ENCODE measurements at places on chromosomes 1 and 21.

DNA sequence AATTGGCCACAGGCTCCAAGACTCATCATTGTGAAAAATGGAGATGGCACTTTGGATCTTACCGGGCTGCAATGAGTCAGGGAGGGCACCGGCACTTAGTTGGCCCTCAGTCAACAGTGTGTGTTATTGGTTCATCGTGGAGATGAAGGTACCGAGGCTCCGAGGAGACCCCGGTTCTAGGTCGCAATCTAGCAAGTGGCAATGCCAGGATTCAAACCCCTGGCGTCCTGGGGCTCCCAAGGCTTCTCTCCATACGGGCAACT is 49.0 kb upstream of the ACOT11 start:
- DNase-seq: no peak

DNA sequence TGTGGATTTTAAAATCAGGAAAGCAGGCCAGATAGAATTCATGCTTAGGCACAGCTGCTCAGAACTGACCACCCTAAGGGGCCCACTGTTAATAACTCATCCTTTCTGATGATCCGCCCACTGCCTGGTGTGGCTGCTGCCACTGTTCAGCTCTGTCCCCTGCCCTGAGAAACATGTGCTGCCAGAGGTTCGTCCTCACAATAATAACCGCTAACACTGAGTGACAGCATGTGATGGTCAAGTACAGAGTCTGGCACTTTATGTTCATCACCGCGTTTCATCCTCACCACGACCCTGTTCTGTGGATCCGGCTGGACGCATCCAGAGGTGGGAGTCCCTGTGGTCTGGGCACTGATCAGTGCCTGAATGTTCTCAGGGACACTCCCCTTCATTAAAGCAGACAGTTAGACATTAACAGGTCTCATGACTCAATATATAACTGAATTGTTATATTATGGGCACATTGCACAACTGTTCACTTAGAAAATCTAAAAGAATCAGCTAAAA is 108.6 kb downstream of the SIM2 start:
- no peak for DNase-seq

DNA sequence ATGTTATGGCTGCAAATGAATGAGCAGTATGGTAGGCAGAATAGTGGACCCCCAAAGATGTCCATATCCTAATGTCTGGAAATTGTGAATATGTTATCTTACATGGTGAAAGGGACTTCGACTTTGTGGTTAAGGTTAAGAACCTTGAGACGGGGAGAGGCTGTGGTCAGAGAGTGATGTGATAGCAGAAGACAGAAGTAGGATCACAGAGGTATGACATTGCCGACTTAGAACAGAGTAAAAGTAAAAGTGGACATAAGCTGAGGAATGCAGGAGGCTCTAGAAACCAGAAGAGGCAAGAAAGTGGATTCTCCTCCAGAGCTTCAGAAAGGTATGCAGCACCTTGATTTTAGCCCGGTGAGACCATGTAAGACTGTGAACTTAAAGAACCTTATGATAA is 74.6 kb downstream of the CTH start:
- DNase-seq: no peak

DNA sequence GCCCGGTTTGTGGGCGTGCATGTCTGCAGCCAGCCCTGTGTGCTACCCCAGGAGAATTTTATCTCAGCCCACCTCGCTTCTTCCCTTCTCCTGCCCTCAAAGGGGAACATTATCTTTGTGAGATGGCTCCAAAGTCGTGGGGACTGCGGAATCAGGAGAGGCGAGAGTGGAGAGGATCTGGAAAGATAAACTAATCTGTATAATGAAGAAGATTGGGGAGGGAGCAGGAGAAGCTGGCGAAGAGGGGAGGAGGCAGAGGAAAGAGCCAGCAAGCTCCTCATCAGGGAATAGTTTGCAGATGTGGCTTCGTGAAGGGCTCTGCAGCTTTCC is 310.3 kb downstream of the MATN1 start:
- DNase-seq: no peak

DNA sequence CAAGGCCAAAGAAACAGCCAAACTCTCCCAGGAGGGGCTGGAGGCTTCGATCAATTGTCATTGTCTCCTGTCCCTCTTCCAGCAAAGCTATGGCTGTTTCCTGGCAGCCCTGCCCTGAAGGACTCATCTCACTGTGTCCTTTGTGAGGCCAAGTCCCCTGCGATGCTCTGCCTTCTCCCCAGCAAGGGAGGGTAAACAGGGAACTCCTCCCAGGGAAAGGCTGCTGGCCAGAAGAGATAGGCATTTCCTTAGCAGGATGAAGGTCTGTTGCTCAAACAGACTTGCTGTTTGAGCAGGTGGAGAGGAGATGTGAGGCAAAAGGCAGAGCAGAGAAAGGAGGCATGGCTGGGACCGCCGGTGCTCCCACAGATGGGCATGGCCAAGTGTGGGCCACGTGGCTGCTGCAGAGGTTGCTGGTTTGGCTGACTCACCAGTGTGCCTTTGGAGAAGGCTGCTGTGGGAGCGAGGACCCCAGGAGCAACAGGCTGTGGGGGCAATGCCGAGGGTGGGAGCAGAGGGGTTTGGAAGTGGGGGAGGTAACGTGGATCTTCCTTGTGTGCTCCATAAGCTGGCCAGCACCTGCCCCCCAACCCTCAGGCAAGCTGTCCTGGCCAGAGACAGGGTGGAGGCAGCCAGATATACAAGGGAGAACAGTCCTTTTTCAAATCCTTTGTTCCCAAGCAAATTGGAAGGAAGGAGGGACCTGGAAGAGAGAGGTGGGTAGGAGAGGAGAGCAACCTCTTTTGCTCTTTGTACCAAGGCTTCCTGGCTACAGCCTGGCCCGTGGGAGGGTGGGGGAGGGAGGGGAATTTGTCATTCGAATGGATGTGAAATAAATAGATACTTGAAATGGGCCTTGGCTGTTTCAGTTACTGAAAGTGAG is 449.8 kb downstream of the SIPA1L2 start:
- no peak for DNase-seq

DNA sequence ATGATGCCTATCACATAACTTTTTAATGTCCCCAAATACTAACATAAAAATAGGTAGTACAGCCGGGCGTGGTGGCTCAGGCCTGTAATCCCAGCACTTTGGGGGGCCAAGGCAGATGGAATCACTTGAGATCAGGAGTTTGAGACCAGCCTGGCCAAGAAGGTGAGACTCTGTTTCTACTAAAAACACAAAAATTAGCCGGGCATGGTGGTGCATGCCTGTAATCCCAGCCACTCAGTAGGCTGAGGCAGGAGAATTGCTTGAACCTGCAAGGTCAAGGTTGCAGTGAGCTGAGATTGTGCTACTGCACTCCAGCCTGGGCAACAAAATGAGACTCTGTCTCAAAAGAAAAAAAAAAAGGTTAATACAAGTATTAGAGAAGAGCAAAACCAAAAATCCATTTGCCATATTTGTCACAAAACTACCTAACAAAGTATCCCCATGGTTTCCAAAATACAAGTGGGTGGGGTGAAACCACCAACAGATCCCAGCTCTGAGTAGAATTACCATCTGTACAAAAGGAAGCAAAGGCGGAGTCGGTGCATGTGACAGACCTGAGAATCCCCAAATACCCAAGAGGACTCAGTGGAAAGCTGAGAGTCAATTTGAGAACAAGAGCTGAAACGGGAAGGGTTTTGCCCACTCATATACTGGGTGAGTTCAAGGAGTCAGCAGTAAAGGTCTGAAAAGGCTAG is 113.2 kb downstream of the TOMM20 start:
- DNase-seq: no peak

- no peak for DNase-seq
Measured at GRCh38 chr1:57165546-57165945, 199.7 kb upstream of the C8B start.

GRCh38 chr1:43961692-43962091 is 8.1 kb upstream of the DPH2 start:
- DNase-seq: no peak

- no peak for DNase-seq
Measured at GRCh38 chr1:168112673-168113305, 23.9 kb downstream of the GPR161 start.

DNA sequence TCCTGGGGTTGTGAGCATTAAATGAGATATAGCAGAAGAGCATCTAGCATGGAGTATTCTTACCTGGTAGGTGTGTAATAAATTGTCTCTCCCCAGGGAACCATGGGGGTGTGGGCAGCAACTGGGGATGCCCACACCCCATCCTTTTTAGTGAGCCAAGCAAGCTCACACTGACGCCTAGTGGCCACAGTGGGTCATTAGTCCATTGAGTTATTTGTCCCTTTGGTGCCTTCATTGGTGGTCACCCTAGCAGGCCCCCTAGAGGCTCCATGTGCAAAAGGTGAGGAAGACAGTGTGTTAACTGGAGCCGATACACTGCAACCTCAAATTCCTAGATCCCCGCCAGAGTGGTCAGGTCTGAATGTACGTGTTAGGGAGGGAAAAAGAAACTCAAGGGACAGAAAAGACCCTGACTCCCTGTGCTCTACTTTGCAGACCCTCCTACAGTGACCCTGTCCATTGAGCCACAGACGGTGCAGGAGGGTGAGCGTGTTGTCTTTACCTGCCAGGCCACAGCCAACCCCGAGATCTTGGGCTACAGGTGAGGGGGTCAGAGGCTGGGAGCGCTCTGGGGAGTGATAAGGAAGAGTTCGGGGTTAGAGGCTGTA is 93.3 kb upstream of the CD1D start:
- DNase-seq: no peak

GRCh38 chr1:2638466-2639115 is 5.8 kb upstream of the MMEL1 start:
- no peak for DNase-seq

DNA sequence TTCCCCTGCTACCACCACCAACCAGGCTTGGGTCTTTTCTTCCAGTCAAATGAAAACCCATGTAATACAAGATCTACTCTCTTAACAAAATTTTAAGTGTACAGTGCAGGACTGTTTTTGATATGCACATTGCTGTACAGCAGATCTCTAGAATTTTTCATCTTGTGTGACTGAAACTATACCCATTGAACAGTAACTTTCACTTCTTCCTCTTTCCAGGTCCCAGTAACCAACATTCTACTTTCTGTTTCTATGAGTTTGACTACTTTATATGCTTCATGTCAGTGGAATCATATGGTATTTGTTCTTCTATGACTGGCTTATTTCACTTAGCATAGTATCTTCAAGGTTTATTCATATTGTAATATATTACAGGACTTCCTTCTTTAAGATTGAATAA is 45.3 kb upstream of the PLPPR4 start:
- no peak for DNase-seq

DNA sequence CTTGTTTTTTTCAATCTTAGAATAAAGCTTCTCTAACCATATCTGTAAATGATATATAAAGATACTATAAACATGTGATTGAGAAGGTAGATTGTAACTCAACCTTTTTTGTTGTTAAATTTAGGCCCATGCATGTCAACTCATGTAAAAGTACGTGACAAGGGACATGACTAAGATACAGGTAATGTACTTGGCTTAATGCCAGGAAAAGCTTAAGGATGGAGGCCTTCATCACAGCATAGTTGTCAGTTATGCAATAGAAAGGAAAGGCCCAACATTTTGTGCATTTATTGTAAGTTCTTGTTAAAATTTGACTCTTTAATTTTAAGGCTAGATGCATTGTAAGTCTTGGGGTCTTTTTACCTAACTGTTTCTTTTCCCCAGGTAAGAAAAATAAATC is 305.1 kb downstream of the LTN1 start:
- no peak for DNase-seq

GRCh38 chr1:44655609-44656008 is 18.7 kb downstream of the TMEM53 start:
- no peak for DNase-seq

GRCh38 chr1:162635418-162635817 is 3.2 kb downstream of the DDR2 start:
- no peak for DNase-seq

DNA sequence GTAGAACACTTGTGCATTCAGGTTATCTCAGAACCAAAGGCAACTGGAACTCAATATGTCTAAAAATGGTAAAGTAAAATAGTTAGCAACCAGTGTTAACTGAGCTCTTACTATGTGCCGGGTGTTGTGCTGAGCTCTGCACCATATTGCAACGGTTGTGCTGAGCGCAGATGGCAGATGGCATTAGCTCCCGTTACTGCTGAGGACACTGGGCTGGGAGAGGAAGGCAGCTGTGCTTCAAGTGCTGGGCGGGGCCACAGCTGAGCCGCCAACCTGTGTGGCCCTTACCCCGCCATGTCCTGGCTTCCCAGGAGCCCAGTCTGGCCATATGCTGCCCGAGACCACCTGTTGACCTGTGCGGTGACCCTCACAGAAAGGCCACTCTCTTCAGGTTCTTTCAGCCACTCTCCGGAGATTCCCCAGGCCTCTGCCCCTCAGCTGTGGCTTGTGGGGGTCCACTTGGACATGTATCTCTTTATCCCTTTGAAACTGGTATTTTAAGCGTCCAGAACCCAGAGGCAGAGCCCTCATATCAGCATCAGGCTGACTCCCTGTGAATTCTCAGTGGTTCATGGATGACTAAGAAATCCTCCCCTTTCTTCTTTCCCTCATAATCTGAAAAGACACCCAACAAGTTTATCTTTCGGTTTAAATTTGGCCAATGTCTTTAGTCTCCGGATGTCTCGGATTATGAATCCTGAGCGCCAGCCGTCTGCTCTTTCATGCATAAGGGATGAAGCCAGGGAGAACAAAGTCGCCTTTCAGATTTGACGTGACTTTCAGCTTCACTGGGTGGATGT is 26.4 kb downstream of the LDLRAP1 start:
- DNase-seq: no peak

DNA sequence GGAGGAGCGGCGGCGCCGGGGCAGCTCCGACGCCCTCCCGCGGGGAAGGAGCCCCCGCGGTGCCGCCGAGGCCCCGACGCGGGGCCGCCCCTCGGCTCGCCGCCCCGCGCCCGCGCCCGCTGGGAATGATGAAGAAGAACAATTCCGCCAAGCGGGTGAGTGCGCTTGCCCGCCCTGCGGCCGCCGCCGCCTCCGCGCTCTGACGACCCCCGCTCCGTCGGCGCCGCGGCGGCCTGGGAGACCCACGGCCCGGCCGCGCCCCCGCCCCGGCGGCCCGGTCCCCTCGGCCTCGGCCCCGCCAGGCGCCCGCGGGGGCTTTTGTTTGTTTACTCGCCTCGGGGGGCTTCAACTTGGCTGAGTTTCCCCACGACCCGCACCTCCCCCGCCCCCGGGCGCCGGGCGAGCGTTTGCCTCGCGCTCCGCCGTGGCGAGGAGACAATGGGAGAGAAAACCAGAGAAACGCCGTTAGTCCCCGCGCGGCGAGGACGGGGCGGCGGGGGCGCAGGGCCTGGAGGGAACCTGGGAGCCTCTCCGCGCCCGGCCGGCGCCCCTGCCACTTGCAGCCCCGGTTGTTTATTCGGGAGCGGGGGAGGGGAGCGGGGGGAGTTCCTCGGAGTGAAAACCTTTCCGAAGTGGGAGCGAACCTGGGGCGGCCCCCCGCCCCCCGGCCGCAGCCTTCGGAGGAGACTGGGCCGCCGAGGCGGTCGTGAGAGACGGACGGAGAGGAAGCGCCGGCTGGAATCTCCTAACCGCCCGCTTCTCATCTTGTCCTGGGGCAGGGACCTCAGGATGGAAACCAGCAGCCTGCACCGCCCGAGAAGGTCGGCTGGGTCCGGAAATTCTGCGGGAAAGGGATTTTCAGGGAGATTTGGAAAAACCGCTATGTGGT is 661 bp downstream of the PLEKHO1 start:
- no peak for DNase-seq

DNA sequence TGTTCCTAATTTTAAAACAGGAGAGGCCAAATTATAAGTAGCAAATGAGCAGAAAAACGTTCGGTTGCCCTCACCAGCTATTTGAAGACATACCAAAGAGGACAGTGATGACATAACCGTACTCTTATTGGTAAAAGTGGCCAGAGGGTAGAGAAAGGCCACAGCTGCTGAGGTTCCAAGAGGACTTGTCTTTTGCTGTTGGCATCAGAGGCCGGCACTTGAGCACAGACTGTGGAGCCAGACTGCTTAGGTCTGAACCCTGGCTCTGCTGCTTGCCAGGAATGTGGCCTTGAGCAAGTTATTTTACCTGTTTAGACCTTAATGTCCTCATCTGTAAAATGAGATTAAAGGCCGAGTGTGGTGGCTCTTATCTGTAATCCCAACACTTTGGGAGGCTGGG is 14.9 kb downstream of the ETV3L start:
- DNase-seq: no peak
